Fibroblast of lung (primary cell): ENCODE measurements at places on chromosomes 12 and 14. TPM values are rescaled to one million over a fixed set of nuclear protein-coding genes. Genes with fewer than 3 reads are reported as not detected.

GRCh38 chr14:57174466-57174865 is 94.2 kb downstream of the EXOC5 start:
- no peaks in the 10 kb centered on the region for H3K27me3 ChIP-seq
- H3K36me3 ChIP-seq: no peaks in the 10 kb centered on the region
- no peak overlapping the region for H3K27ac ChIP-seq
- H3K4me3 ChIP-seq: no peak overlapping the region

- no peak for DNase-seq
- H3K27ac ChIP-seq: peak overlapping the region; percentile 18
- no peaks in the 10 kb centered on the region for H3K27me3 ChIP-seq
- peaks cover 19% of the 10 kb centered on the region for H3K4me1 ChIP-seq
- H3K4me3 ChIP-seq: no peak overlapping the region
Measured at GRCh38 chr14:88829188-88829587, 4.7 kb downstream of the TTC8 start.

GRCh38 chr14:102063808-102064429 is 22.9 kb downstream of the HSP90AA1 start:
- no peaks in the 10 kb centered on the region for H3K27me3 ChIP-seq
- no peak overlapping the region for H3K4me3 ChIP-seq
- no peaks in the 10 kb centered on the region for H3K4me1 ChIP-seq
- no peak for DNase-seq
- no peak overlapping the region for H3K27ac ChIP-seq

GRCh38 chr12:20018406-20018805 is 349.9 kb upstream of the PDE3A start:
- H3K4me1 ChIP-seq: no peaks in the 10 kb centered on the region
- H3K36me3 ChIP-seq: no peaks in the 10 kb centered on the region
- H3K27ac ChIP-seq: no peak overlapping the region
- no peak overlapping the region for H3K4me3 ChIP-seq

DNA sequence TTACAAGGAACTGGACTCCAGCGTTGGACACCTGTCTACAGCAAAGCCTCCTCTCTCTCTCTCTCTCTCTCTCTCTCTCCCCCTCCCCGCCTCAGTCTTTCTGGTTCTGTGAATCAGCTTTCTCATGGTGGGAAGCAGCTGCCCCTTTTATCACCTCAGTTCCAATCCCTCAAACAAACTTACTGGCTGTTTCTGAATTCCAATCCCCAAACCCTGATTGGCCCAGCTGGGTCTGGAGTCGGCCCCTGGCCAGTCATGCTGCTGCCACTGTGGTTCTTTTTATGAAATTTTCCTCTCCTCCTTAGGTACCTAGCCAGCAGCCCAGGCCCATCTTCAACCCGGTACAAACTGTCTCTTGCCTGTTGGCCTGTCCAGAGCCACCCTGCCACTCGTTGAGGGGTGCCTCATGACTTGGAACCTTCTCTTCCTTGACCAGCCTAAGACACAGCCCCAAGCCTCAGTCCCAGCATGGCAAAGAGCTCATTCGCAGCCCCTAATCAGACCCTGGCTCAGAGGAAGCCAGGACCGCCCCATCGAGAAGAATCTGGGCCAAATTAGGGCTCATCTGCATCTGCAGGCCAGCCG is 9.4 kb upstream of the MORN3 start:
- H3K27me3 ChIP-seq: no peaks in the 10 kb centered on the region
- no peak overlapping the region for H3K4me3 ChIP-seq
- H3K27ac ChIP-seq: no peak overlapping the region

DNA sequence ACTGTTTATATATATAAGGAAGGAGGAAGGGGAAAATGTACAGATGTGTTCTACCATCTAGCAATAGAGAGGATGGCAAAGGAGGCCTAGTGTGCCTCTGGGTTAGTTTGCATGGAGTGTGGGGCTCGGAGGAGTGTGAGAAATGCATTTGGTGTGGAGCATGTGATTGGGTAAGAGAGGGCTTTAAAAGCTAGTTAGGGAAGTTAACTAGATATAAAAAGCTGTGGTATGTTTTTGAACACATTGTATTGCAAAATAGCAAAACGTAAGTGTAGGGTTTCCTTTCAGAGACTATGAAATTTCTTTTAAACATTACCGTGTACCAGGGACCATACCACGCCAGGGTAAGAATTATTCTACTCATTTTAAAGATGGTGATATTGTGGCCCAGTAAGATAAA is 53.3 kb upstream of the STXBP6 start:
- DNase-seq: no peak
- H3K27ac ChIP-seq: no peak overlapping the region
- H3K4me3 ChIP-seq: no peak overlapping the region
- no peaks in the 10 kb centered on the region for H3K36me3 ChIP-seq
- H3K27me3 ChIP-seq: no peaks in the 10 kb centered on the region

- no peak overlapping the region for H3K27ac ChIP-seq
- H3K27me3 ChIP-seq: no peaks in the 10 kb centered on the region
- DNase-seq: no peak
- no peak overlapping the region for H3K4me3 ChIP-seq
- no peaks in the 10 kb centered on the region for H3K36me3 ChIP-seq
Measured at GRCh38 chr14:23887536-23887935, 66.0 kb upstream of the DHRS4 start.

DNA sequence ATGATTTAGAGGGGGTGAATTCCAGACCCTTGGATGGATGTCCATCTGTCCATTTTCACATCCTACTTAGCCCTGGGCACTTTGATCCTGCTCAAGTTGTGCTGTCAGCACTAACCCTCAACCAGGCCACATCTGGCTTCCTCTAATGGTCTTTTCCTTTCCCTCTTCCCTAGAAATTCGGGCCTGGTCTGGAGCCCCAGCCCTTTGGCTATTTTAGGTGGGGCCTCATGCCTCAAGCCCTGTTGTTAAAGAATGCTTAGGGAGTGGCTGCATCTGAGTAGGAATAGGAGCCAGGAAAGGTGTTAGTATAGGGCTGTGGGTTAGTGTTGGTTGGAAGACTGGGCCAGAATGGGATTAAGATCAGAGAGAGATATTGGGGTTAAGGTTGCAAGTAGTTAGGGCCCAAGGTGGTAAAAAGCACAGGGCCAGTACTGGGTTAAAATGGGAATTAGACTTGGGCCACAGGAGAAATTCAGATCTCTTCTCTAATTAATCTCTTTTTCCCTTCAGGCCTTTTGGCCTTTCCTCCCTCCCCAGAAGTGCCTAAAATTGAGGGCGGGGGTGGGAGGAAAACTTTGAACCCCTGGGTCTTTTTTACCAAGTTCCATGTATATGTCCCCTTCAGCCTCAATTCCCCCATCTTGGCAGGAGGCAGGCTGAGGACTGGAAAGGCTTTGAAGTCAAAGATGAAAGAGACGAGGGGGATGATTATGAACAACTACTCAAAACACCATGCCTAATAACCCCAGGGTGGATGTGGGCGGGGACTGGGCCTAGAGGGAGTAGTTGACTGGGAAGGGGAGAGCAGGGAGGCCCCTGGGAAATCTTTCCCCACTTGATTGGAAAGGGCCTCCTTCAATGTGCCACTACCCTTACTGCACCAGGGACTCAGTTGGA is 4.0 kb upstream of the ZNF385A start:
- no peak overlapping the region for H3K4me3 ChIP-seq
- no peaks in the 10 kb centered on the region for H3K36me3 ChIP-seq
- no peaks in the 10 kb centered on the region for H3K27me3 ChIP-seq
- H3K27ac ChIP-seq: no peak overlapping the region
- no peaks in the 10 kb centered on the region for H3K4me1 ChIP-seq
- DNase-seq: no peak

DNA sequence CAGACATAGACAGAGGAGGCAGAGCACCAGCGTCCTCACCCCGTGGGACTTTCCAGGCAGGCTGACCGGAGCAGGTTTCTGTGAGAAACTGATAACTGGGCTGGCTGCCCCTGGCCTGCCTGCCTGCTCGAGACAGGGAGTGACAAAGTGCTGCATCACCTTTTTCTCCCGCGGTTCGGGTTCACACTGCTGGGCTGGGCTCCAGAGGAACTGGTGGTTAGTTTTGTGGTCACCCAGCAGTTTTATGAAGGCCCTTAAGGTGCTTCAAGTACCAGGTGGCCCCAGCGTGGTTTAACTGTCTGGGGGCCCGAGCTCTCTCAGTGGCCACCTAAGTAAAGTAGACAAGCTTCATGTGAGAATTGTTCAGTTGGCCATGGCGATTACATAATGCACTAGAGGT is 1073.6 kb downstream of the BCL11B start:
- H3K4me1 ChIP-seq: no peaks in the 10 kb centered on the region
- no peaks in the 10 kb centered on the region for H3K36me3 ChIP-seq
- DNase-seq: peak; percentile 11
- no peak overlapping the region for H3K4me3 ChIP-seq

DNA sequence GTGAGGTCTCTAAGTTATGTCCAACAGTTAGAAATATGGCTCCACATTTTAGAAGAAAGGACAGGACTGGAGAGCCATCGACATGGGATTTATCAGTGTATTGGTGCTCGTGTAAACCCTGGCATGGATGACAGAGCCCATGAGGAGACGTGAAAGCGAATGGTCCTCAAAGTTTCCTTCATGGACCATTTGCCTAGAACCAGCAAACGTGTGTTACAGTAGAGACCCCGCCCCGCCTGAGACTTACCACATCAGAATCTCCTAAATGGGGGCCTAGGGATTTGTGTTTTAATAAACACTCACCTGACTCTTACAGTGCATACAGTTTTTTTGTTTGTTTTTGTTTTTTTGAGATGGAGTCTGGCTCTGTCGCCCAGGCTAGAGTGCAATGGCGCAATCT is 12.2 kb downstream of the EVL start:
- peaks cover 10% of the 10 kb centered on the region for H3K4me1 ChIP-seq
- no peak for DNase-seq
- H3K27ac ChIP-seq: no peak overlapping the region
- no peak overlapping the region for H3K4me3 ChIP-seq

DNA sequence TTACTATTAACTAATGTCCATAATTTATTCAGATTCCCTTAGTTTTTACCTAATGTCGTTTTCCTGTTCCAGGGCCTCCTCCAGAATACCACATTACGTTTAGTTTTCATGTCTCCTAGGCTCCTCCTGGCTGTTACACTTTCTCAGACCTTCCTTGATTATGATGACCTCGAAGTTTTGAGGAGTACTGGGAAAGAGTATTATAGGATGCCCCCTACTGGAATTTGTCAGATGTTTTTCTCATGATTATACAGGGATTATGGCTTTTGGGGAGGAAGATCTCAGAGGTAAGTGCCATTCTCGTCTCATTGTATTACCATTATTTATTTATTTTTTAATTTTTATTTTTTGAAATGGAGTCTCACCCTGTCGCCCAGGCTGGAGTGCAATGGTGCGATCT is 17.7 kb upstream of the C1S start:
- peak; percentile 62 for DNase-seq
- no peak overlapping the region for H3K27ac ChIP-seq
- H3K4me1 ChIP-seq: no peaks in the 10 kb centered on the region
- no peaks in the 10 kb centered on the region for H3K27me3 ChIP-seq
- H3K36me3 ChIP-seq: no peaks in the 10 kb centered on the region

DNA sequence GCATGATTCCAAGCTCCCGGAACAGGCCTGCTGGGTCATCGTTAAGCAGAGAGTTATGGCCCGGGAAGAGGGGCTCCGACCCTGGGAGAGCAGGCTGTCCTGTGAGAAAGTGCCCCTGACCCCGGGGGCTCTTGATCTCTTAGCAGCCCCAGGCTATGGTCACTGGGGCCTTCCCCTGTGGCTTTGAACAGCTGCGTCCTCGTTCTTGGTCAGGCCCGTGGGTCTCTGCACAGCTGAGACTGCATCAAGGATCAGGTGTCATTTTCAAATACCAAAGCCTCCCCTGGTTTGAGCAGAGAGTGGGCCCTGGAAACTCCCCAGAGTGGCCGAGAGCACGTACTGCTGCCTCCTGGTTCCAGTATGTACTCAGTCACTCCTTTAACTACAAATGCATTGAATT is 114.8 kb downstream of the ESRRB start:
- H3K27ac ChIP-seq: no peak overlapping the region
- no peak for DNase-seq
- H3K4me3 ChIP-seq: no peak overlapping the region
- no peaks in the 10 kb centered on the region for H3K27me3 ChIP-seq

DNA sequence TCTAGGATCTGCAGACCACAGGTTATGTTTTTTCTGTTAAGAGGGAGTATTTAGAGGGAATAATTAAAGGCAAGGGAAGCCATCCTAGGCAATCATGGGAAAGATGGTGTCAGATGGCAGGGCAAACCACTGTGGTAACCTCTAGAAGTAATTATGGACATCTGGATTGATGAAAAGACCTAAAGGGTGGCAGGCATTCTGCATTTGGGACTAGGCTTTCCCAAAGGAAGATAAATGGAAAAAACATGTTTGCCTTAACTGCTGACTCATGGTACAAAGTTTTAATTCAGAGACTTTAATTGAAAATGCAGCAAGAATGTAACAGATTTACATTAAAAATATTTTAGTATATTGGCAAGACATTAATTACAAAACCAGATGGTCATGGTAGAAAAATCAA is 88.1 kb downstream of the TMEM30B start:
- peaks cover 12% of the 10 kb centered on the region for H3K4me1 ChIP-seq
- no peak overlapping the region for H3K4me3 ChIP-seq
- no peak overlapping the region for H3K27ac ChIP-seq
- no peaks in the 10 kb centered on the region for H3K27me3 ChIP-seq

- H3K27me3 ChIP-seq: no peaks in the 10 kb centered on the region
- peaks cover 7% of the 10 kb centered on the region for H3K36me3 ChIP-seq
- peaks cover 3% of the 10 kb centered on the region for H3K4me1 ChIP-seq
- no peak overlapping the region for H3K27ac ChIP-seq
- no peak for DNase-seq
Measured at GRCh38 chr14:60984196-60984595, 3.2 kb downstream of the SLC38A6 start.

- H3K4me3 ChIP-seq: no peak overlapping the region
- H3K27me3 ChIP-seq: no peaks in the 10 kb centered on the region
- H3K36me3 ChIP-seq: no peaks in the 10 kb centered on the region
- H3K4me1 ChIP-seq: no peaks in the 10 kb centered on the region
- H3K27ac ChIP-seq: no peak overlapping the region
Measured at GRCh38 chr12:7264538-7264937, 39.3 kb upstream of the ACSM4 start.

The STON2 gene
- 34.9 and 52.5 TPM in 2 replicates for total RNA-seq

The ACRBP gene
- total RNA-seq: under 0.01 and 0.33 TPM in 2 replicates

The ADGRD1 gene
- 7.3 and 13.4 TPM in 2 replicates for total RNA-seq

The ATN1 gene
- total RNA-seq: 8.2 and 21.5 TPM in 2 replicates

The KRT3 gene
- not detected in 2 replicates for total RNA-seq
